Activated CD4-positive, alpha-beta T cell treated with anti-CD3 and anti-CD28 coated beads, Interleukin-2, amount 10 ng/mL, durations not matched to agents 7 days and 5 days (primary cell): ENCODE measurements at places on chromosomes 6 and 20. TPM values are rescaled to one million over a fixed set of nuclear protein-coding genes. Genes with fewer than 3 reads are reported as not detected.

GRCh38 chr20:32314768-32315167, 37.3 kb downstream of the KIF3B start:
- H3K36me3 ChIP-seq = peaks cover 58% of the 10 kb centered on the region
- DNase-seq = no peak
- peaks cover 2% of the 10 kb centered on the region for H3K4me1 ChIP-seq
- no peaks in the 10 kb centered on the region for H3K27me3 ChIP-seq
- H3K4me3 ChIP-seq = no peak overlapping the region

DNA sequence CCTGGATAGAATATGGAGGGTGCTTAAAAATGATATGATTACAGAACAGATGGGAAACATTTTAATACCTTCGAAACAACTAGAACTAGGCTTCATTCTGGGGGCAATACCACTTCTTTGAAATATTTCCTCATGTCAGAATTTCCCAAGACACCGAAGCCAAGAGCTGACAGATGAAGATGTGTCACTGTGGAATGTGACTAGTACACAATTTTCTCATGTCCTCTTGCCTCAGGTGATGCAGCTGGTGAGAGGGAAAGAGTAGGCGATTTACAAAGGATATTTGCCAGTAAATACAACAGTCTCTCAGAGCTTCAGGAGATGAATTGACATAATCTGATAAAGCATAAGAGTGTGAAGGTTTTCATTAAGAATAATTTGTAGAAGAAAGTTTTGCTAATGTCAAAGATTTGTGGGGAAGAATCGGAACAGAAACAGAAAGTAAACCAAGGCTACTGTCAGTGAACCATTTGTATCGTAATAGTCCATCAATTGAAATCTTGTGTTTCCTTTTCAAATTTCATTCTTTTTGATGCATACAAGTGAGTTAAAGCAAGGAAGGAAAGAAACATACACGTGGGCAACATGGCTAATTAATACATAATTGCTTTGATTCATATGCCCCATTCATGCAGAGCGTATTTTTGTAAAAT, 164.7 kb upstream of the CCN2 start:
- H3K4me3 ChIP-seq = no peak overlapping the region
- no peaks in the 10 kb centered on the region for H3K27me3 ChIP-seq
- DNase-seq = no peak
- no peak overlapping the region for H3K27ac ChIP-seq

GRCh38 chr6:78942446-78942845, 75.1 kb downstream of the IRAK1BP1 start:
- no peak overlapping the region for H3K27ac ChIP-seq
- DNase-seq = no peak
- H3K4me1 ChIP-seq = no peaks in the 10 kb centered on the region
- H3K4me3 ChIP-seq = no peak overlapping the region

Gene LRRC73
- 0.48 TPM for total RNA-seq

Gene TGM3
- not detected for total RNA-seq

DNA sequence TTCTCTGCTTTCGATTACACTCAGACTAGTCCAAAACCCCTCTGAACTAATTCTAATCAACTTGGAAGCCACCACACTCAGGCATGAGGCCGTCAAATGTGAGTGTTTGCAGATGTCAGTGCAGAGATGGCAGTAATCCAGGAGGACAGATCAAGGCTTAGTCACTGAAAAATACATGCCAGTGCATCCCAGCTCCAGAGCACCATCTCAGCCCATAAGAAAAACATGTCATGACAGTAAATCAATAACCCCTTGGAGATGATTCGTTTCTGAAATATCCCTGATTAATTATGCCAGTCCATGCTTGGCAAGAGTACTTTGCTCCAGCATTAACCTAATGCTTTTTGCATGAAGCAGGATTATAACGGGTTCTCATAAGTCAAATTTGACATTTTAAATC, 179.5 kb downstream of the ADAT2 start:
- no peak for DNase-seq
- H3K4me3 ChIP-seq = no peak overlapping the region
- H3K27ac ChIP-seq = no peak overlapping the region
- H3K36me3 ChIP-seq = no peaks in the 10 kb centered on the region
- peaks cover 10% of the 10 kb centered on the region for H3K4me1 ChIP-seq
- no peaks in the 10 kb centered on the region for H3K27me3 ChIP-seq

Gene DOP1A
- 15.4 TPM for total RNA-seq

- H3K36me3 ChIP-seq = no peaks in the 10 kb centered on the region
- no peaks in the 10 kb centered on the region for H3K27me3 ChIP-seq
- no peaks in the 10 kb centered on the region for H3K4me1 ChIP-seq
- no peak for DNase-seq
Measured at GRCh38 chr6:84554706-84555105, 209.7 kb downstream of the TBX18 start.

- H3K27me3 ChIP-seq = no peaks in the 10 kb centered on the region
- H3K4me3 ChIP-seq = no peak overlapping the region
- H3K36me3 ChIP-seq = no peaks in the 10 kb centered on the region
- DNase-seq = no peak
- H3K27ac ChIP-seq = no peak overlapping the region
Measured at GRCh38 chr6:82066991-82067411, 180.5 kb downstream of the IBTK start.

GRCh38 chr6:113595911-113596376, 261.2 kb upstream of the MARCKS start:
- H3K27me3 ChIP-seq = peaks cover 1% of the 10 kb centered on the region
- no peak overlapping the region for H3K27ac ChIP-seq
- no peaks in the 10 kb centered on the region for H3K4me1 ChIP-seq
- no peak overlapping the region for H3K4me3 ChIP-seq
- H3K36me3 ChIP-seq = no peaks in the 10 kb centered on the region

GRCh38 chr6:47246551-47246950, 63.2 kb downstream of the TNFRSF21 start:
- no peaks in the 10 kb centered on the region for H3K36me3 ChIP-seq
- H3K27me3 ChIP-seq = peaks cover 3% of the 10 kb centered on the region
- no peak overlapping the region for H3K27ac ChIP-seq
- H3K4me3 ChIP-seq = no peak overlapping the region

DNA sequence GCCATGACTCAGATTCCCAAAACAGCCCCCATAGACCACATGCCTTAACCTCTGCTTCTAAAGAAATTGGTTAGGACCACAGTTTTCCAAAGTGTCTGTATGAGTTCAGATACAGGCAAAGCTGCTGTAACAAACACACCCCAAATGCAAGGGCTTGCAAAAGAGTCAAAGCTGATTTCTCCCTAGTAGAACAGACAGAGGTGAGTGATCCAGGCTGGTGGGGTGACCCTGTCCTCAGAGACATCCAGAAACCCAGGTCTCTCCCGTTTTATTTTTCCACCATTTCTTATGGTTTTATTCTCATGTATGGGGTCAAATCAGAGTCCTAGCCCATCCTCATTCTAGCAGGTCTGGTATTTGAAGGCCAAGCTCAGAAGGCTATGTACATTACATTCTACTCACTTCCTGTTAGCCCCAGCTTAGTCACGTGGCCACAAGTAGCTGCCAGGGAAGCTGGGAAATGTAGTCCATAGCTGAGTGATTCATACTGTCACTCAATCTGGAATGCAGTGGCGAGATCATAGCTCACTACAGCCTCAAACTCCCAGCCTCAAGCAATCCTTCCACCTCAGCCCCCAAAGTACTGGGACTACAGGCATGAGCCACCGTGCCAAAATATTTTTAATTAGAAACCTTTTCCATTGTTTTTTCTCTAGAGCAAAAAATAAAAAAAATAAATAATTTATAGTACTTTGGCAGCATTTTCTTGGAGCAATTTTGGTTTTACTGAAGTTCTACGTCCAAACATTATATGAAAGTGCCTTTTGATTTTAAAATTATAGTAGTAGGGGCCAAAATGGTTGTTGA, 175.2 kb downstream of the ZMYND8 start:
- no peak overlapping the region for H3K27ac ChIP-seq
- no peaks in the 10 kb centered on the region for H3K27me3 ChIP-seq
- H3K4me1 ChIP-seq = peaks cover 4% of the 10 kb centered on the region

- H3K27ac ChIP-seq = no peak overlapping the region
- H3K27me3 ChIP-seq = no peaks in the 10 kb centered on the region
- H3K4me1 ChIP-seq = no peaks in the 10 kb centered on the region
- H3K36me3 ChIP-seq = no peaks in the 10 kb centered on the region
- no peak overlapping the region for H3K4me3 ChIP-seq
- DNase-seq = no peak
Measured at GRCh38 chr20:8633366-8633765, 435.5 kb upstream of the PLCB4 start.

Gene SLC35D3
- not detected for total RNA-seq

GRCh38 chr20:50498071-50498776, 12.0 kb upstream of the PTPN1 start:
- no peak overlapping the region for H3K4me3 ChIP-seq
- no peaks in the 10 kb centered on the region for H3K36me3 ChIP-seq
- no peaks in the 10 kb centered on the region for H3K27me3 ChIP-seq
- H3K27ac ChIP-seq = no peak overlapping the region
- no peak for DNase-seq
- H3K4me1 ChIP-seq = peaks cover 3% of the 10 kb centered on the region

DNA sequence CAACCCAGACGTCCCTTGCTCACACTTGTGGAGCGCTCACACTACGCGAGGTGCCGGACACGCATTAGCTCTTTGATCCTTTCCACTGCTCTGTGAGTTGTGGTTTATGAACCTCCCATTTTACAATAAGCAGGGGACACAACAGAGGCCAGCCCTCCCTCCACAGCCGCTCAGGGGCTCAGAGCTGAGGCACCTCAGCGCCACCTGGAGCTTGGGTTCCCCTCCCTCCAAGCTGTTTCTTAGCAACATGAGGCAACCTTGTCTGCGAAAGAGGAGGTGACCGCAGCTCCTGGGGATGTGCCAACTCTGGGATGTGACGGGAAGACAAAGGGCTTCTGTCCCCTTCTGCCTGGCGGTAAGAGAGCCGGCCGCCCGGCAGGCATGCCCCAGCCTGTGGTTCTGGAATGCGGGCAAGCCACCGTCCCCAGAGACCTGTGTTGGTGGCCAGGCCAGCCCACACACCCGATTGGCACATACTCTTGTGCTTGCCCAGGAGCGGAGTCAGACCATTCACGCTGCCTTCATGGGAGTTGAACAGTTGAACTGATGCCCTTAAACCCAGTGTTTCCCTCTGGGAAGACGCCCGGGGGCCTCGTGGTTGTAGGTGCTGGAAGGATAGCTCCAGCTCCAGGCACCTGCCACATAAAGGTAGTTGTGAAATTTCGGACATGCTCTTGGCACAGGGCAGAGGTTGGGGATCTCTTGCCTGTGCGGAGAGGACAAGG, 44.5 kb downstream of the RBM38 start:
- peaks cover 67% of the 10 kb centered on the region for H3K4me1 ChIP-seq
- peak; percentile 35 for DNase-seq
- H3K27me3 ChIP-seq = no peaks in the 10 kb centered on the region
- no peak overlapping the region for H3K4me3 ChIP-seq
- peak overlapping the region; percentile 70 for H3K27ac ChIP-seq
- peaks cover 11% of the 10 kb centered on the region for H3K36me3 ChIP-seq

DNA sequence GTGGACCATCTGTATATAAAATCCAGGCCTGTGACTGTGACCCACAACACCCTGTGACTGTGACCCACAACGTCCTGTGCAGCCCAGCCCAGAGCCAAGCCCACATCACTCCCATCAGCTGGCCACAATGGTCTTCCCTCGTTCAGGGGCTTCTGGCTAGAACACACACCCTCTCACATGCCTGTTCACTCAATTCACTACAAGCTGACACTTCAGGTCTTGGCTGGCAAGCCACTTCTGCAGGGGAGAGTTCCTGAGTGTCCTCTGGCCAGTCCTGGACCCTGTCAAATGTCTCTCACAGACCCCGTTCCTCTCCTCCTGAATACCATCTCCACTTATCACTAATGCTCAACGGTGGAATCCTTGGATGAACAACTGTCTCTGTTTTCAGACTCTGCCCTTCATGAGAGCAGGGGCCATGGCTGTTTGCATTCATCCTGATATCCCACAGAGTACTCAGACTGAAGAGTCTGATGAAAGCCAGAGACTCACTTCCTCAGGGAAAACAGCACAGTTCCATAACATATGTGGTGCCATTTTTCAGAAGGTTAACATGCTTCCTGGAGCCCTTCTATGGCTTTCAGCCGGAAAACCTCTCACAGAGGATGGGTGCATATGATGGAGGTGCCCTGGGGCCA, 56.0 kb downstream of the MYH7B start:
- no peak for DNase-seq
- H3K4me3 ChIP-seq = no peak overlapping the region
- H3K36me3 ChIP-seq = peaks cover 57% of the 10 kb centered on the region
- H3K4me1 ChIP-seq = peaks cover 5% of the 10 kb centered on the region
- H3K27me3 ChIP-seq = no peaks in the 10 kb centered on the region
- H3K27ac ChIP-seq = no peak overlapping the region

Gene IYD
- not detected for total RNA-seq

DNA sequence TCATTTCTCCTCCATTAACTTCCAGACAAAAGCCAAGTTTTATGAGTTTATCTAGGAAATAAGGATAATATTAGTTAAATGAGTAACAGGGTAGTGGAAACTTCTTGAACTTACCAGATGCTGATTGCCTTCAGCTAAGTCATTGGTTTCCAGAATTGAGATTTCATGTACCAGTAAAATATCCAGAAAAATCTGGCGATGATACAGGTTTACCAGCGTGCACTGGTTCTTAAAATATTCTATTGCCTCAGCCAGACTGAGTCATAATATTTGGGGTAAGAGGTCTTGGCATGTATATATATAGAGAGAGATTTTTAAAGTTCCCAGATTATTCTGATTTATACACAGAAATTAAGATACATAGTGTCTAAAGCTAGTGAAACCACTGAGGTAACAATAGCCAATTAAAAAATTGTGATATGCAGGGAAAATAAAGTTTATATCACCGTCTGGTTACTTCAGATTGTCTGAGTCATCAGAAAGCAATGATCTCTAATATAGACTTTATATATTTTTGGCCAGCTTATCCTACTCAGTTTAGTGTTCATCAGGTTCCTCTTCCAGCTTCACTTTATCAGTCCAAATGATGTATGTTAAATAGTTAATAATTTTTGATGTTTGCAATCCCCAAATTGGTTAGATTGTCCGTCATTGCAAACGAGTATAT, 39.5 kb upstream of the SDHAF4 start:
- no peaks in the 10 kb centered on the region for H3K36me3 ChIP-seq
- H3K27ac ChIP-seq = no peak overlapping the region
- no peaks in the 10 kb centered on the region for H3K4me1 ChIP-seq

GRCh38 chr6:167336844-167337630, 12.2 kb downstream of the TTLL2 start:
- H3K4me3 ChIP-seq = no peak overlapping the region
- no peaks in the 10 kb centered on the region for H3K36me3 ChIP-seq
- peak; percentile 12 for DNase-seq
- H3K27ac ChIP-seq = no peak overlapping the region
- H3K4me1 ChIP-seq = peaks cover 2% of the 10 kb centered on the region
- peaks cover 11% of the 10 kb centered on the region for H3K27me3 ChIP-seq

Gene CYP24A1
- total RNA-seq = not detected
